Left lung (tissue), 14 donors: ENCODE measurements at places on chromosomes 1 and 21. TPM values are rescaled to one million over a fixed set of nuclear protein-coding genes. Genes with fewer than 3 reads are reported as not detected.

GRCh38 chr1:143699731-143700130 lies 272.1 kb downstream of the FAM72C start:
- DNase-seq, result no peak
- no peak overlapping the region for H3K4me3 ChIP-seq
- peaks cover 60% of the 10 kb centered on the region for H3K27me3 ChIP-seq
- no peak overlapping the region for H3K27ac ChIP-seq
- H3K36me3 ChIP-seq, result no peaks in the 10 kb centered on the region
- H3K4me1 ChIP-seq, result no peaks in the 10 kb centered on the region

GRCh38 chr1:100799954-100800612 lies 80.5 kb downstream of the VCAM1 start:
- H3K27ac ChIP-seq, result peak overlapping the region; percentile 14
- H3K27me3 ChIP-seq, result no peaks in the 10 kb centered on the region
- DNase-seq, result no peak
- H3K36me3 ChIP-seq, result no peaks in the 10 kb centered on the region
- no peak overlapping the region for H3K4me3 ChIP-seq

DNA sequence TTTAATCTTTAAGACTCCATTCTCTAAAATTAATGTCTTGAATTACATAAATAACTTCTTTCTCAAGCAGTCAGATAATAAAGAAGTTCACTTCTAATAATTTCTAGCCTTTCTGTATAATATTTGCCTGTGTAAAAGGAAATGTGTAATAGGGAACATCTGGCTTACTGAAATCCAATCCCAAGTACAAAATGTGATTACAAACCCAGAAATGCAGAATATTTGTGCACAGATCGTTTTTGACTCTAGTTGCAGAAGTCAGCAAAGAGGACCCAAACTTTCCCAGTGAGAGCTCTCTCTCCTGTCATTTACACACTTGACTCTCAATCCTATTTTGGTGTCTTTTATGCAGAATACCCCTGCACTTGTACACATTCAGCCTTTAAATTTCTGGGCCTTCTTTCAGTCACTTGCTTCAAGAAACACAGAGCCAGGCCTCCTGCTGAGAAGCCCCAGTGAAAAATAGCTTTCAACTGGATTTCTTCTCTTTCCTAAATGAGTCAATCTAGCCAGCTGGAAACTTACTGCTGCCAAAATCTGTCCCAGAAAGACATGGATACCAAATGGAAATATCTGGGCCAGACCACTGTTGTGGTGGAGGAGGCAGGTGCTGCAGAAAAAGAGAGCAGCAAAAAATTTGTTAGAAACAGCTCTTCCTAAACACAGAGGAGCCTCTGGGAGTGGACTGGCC lies 68.5 kb upstream of the ADAM30 start:
- no peak for DNase-seq
- no peak overlapping the region for H3K27ac ChIP-seq

GRCh38 chr1:150089846-150090520 lies 22.4 kb downstream of the VPS45 start:
- H3K4me1 ChIP-seq, result no peaks in the 10 kb centered on the region
- H3K36me3 ChIP-seq, result peaks cover 25% of the 10 kb centered on the region
- H3K27ac ChIP-seq, result no peak overlapping the region
- no peak overlapping the region for H3K4me3 ChIP-seq
- H3K27me3 ChIP-seq, result no peaks in the 10 kb centered on the region
- DNase-seq, result no peak

- no peaks in the 10 kb centered on the region for H3K4me1 ChIP-seq
- DNase-seq, result no peak
- peaks cover 92% of the 10 kb centered on the region for H3K36me3 ChIP-seq
- no peak overlapping the region for H3K27ac ChIP-seq
- no peak overlapping the region for H3K4me3 ChIP-seq
Measured at GRCh38 chr1:40232444-40232843, 15.3 kb upstream of the TMCO2 start.

DNA sequence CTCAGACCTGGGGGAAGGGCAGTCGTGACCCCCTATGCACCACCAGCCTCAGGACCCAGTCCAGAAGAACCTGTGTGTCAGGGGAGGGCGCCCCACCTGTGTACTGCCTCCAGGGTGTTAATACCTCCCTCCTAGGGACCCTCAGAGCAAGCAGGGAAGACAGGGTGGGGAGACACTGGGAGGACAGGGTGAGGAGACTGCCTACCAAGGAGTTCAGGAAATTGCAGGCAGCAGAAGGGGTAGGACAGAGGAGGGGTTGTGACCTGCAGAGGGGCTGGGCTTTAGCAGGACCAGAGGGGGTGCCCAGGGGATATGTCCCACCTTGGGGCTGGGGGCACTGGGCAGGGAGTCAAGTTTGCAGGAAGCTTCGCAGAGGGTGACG lies 5.2 kb downstream of the C21orf58 start:
- no peak for DNase-seq
- H3K4me3 ChIP-seq, result no peak overlapping the region
- H3K27me3 ChIP-seq, result no peaks in the 10 kb centered on the region
- H3K4me1 ChIP-seq, result peaks cover 41% of the 10 kb centered on the region

GRCh38 chr1:234372011-234372757 lies 1.1 kb upstream of the COA6 start:
- no peaks in the 10 kb centered on the region for H3K27me3 ChIP-seq
- H3K4me1 ChIP-seq, result peaks cover 22% of the 10 kb centered on the region
- no peak for DNase-seq
- H3K27ac ChIP-seq, result no peak overlapping the region

- H3K4me1 ChIP-seq, result no peaks in the 10 kb centered on the region
- H3K36me3 ChIP-seq, result no peaks in the 10 kb centered on the region
- H3K27ac ChIP-seq, result peak overlapping the region; percentile 98
Measured at GRCh38 chr1:167934426-167935215, 1.9 kb upstream of the DCAF6 start.

DNA sequence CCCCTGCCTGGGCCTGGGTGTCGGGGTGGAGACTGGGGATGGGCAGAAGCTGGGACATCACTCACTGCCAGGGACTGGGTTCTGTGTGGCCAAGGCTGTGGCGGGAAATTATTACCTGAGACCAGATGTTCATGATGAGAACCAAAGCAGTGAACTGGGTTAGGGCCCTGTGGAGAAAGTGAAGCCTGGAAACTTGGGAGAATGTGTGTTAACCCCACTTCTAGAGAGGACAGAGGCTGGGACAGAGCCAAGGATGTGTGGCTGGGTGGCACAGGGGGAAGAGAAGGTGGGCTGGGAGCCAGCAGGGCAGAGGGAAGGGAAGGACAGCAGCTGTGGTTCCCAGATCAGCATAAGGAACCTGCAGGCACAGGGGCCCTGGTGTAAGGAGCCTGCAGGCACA lies 31.3 kb downstream of the CNIH3 start:
- H3K27ac ChIP-seq, result no peak overlapping the region
- H3K4me3 ChIP-seq, result no peak overlapping the region
- H3K36me3 ChIP-seq, result no peaks in the 10 kb centered on the region
- H3K4me1 ChIP-seq, result no peaks in the 10 kb centered on the region
- DNase-seq, result no peak

DNA sequence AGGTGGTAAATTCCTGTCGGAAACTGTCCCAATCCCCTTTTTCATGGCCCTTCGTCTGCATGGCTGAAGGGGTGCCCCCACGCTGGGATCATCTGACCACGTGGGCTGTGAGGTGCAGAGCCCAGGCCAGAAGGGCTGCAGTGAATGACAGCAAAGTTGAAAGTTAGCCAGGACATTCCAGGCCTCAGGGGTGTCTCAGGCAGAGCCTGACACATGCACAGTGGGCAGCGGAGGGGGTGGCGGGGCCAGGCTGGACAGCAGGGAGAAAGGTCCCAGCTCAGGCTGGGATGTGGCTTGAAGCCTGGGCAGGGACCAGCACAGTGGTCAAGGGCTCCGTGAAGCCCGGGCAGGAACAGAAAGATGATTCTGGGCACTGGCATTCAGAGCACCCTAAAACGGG lies 49.6 kb downstream of the GRIK3 start:
- no peaks in the 10 kb centered on the region for H3K4me1 ChIP-seq
- no peaks in the 10 kb centered on the region for H3K36me3 ChIP-seq
- no peak for DNase-seq
- no peaks in the 10 kb centered on the region for H3K27me3 ChIP-seq
- no peak overlapping the region for H3K27ac ChIP-seq
- H3K4me3 ChIP-seq, result no peak overlapping the region

GRCh38 chr21:29080454-29080941 lies 7.0 kb upstream of the CCT8 start:
- DNase-seq, result no peak
- peak overlapping the region; percentile 67 for H3K27ac ChIP-seq
- H3K36me3 ChIP-seq, result no peaks in the 10 kb centered on the region
- H3K4me1 ChIP-seq, result peaks cover 42% of the 10 kb centered on the region

DNA sequence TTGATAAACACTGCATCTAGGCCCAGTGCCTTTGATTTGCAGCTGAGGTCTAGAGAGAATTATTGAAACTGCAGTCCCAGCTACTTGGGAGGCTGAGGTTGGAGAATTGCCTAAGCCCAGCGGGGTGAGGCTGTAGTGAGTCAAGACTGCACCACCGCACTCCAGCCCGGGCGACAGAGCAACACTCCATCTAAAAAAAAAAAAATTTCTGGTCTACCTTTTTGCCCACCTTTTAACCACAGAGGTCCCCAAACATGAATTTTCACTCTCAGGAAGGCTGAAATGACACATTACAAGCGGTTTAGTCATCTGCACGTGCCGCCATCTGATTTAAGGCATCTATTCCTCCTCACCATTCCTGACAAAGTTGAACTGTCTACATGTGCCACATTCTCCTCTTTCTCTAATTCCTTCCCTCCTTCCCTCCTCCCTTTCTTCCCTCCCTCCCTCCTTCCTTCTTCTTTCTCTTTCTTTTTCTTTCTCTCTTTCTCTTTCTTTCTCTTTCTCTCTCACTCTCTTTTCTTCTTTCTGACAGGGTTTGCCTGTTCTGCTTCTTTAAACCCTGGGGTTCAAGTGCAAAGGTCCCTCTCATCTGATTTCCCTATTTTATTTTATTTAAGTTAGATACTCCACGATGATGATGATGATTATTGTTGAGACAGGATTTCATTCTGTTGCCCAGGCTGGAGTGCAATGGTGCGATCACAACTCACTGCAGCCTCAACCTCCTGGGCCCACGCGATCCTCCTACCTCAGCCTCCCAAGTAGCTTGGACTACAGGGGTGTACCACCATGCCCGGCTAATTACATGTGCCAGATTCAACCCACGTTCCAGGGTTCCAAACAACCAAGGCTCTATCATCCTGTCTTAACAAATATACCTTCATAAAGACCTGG lies 3.0 kb upstream of the SOD1 start:
- H3K4me3 ChIP-seq, result no peak overlapping the region
- H3K36me3 ChIP-seq, result no peaks in the 10 kb centered on the region
- H3K4me1 ChIP-seq, result peaks cover 13% of the 10 kb centered on the region
- no peak for DNase-seq
- no peak overlapping the region for H3K27ac ChIP-seq
- H3K27me3 ChIP-seq, result no peaks in the 10 kb centered on the region

DNA sequence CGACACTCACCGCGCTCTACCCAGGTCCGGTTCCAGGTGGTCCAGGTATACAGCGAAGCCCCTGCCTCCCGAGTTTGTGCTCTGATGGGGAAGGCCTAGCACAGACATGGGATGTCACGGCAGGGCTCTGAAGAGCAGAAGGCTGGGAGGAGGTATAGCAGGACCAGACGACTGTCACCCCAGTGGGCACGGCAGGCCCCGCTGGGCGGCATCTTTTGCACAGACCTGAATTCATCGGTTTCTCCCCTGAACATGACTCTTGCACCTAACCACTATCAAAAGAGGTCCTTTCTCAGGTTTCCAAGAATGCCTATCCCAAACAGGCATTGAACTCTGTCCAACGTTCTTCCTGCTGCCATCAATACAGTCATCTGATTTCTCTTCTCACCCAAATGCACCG lies 30.6 kb downstream of the ARHGEF16 start:
- H3K36me3 ChIP-seq, result no peaks in the 10 kb centered on the region
- H3K4me3 ChIP-seq, result no peak overlapping the region
- H3K4me1 ChIP-seq, result no peaks in the 10 kb centered on the region
- H3K27ac ChIP-seq, result no peak overlapping the region
- no peak for DNase-seq

- no peaks in the 10 kb centered on the region for H3K27me3 ChIP-seq
- H3K4me1 ChIP-seq, result no peaks in the 10 kb centered on the region
- no peak for DNase-seq
- H3K27ac ChIP-seq, result no peak overlapping the region
- H3K4me3 ChIP-seq, result no peak overlapping the region
- no peaks in the 10 kb centered on the region for H3K36me3 ChIP-seq
Measured at GRCh38 chr1:170221031-170221430, 75.3 kb downstream of the NTMT2 start.

DNA sequence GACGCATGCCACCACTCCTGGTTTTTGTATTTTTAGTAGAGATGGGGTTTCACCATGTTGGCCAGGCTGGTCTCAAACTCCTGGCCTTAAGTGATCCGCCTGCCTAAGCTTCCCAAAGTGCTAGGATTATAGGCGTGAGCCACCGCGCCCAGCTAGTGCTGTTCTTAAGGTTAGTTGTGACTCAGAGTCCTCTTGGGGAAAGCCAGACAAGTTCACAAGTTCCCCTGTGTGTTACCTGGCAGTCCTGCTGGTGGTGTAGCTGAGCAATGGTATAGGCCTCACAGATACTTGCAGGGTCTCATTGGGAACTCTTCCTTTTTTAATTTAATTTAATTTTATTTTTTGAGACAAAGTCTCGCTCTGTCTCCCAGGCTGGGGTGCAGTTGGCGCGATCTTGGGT lies 10.6 kb downstream of the CFAP126 start:
- H3K4me3 ChIP-seq, result no peak overlapping the region
- H3K4me1 ChIP-seq, result no peaks in the 10 kb centered on the region
- H3K36me3 ChIP-seq, result no peaks in the 10 kb centered on the region
- H3K27me3 ChIP-seq, result no peaks in the 10 kb centered on the region

GRCh38 chr1:222087221-222087920 lies 345.5 kb upstream of the DUSP10 start:
- no peak overlapping the region for H3K27ac ChIP-seq
- H3K4me1 ChIP-seq, result no peaks in the 10 kb centered on the region
- no peak for DNase-seq
- no peaks in the 10 kb centered on the region for H3K27me3 ChIP-seq
- H3K36me3 ChIP-seq, result no peaks in the 10 kb centered on the region

DNA sequence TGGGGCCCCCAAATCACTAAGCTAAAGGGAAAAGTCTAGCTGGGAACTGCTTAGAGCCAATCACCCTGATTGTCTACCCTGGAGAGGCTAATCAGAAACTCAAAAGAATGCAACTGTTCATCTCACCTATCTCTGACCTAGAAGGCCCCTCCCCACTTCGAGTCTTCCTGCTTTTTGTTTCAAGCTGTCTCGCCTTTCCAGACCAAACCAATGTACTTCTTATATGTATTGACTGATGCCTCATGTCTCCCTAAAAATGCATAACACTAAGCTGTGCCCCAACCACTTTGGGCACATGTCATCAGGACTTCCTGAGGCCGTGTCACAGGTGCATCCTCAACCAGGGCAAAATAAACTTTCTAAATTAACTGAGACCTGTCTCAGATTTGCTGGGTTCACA lies 209.5 kb downstream of the APP start:
- H3K36me3 ChIP-seq, result peaks cover 10% of the 10 kb centered on the region
- no peak overlapping the region for H3K27ac ChIP-seq
- no peak for DNase-seq
- no peak overlapping the region for H3K4me3 ChIP-seq
- H3K27me3 ChIP-seq, result no peaks in the 10 kb centered on the region

- no peaks in the 10 kb centered on the region for H3K36me3 ChIP-seq
- DNase-seq, result no peak
- no peaks in the 10 kb centered on the region for H3K27me3 ChIP-seq
- no peaks in the 10 kb centered on the region for H3K4me1 ChIP-seq
- no peak overlapping the region for H3K27ac ChIP-seq
Measured at GRCh38 chr1:77336729-77337128, 54.9 kb downstream of the AK5 start.

Gene SAMSN1
- polyA plus RNA-seq, result 2.0 TPM

Gene GIPC2
- polyA plus RNA-seq, result 0.60 TPM

Gene LAD1
- polyA plus RNA-seq, result 11.9 TPM

Gene INKA2
- 4.0 TPM for polyA plus RNA-seq

Gene GNAT2
- not detected for polyA plus RNA-seq

Gene FCRL5
- 0.08 TPM for polyA plus RNA-seq

Gene PEA15
- polyA plus RNA-seq, result 146 TPM

Gene ADAMTS5
- 10.4 TPM for polyA plus RNA-seq

Gene CHRNB2
- 0.61 TPM for polyA plus RNA-seq
